ENCODE measurements at places on chromosomes 11 and 22. TPM values are rescaled to one million over a fixed set of nuclear protein-coding genes. Genes with fewer than 3 reads are reported as not detected.

Gene CDKN1C
- 35.0 TPM for total RNA-seq

DNA sequence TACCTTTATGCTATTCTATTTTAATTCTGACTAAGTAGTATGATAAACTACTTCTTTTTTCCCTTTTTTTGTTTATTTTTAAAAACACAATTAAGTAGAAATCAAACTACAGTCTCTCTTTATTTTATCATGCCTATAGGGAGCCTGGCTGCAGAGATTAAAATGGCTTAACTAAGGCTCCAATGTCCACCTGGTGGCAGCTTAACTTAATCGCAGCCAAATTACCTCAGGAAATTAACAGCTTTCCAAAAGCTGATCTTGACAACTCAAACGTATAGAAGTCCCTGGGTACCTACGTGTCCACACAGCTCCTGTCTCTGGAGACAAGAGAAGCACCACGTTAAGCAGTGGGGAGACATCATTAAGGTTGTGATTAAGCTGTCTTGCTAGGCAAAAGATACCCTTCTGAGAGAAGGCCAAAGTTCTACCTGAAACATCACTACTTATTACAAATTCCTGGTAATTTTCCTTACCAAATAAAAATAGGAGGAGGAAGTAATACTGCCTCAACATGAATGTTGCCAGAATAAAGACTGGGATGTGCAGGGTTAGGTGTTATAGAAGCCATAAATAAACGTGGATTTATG lies 63.2 kb upstream of the SNX19 start:
- no peak for DNase-seq

- DNase-seq, result no peak
These were observed 32.9 kb downstream of the SCUBE1 start for GRCh38 chr22:43310311-43310710.

GRCh38 chr11:115670538-115671205 lies 166.5 kb upstream of the CADM1 start:
- no peak for DNase-seq

DNA sequence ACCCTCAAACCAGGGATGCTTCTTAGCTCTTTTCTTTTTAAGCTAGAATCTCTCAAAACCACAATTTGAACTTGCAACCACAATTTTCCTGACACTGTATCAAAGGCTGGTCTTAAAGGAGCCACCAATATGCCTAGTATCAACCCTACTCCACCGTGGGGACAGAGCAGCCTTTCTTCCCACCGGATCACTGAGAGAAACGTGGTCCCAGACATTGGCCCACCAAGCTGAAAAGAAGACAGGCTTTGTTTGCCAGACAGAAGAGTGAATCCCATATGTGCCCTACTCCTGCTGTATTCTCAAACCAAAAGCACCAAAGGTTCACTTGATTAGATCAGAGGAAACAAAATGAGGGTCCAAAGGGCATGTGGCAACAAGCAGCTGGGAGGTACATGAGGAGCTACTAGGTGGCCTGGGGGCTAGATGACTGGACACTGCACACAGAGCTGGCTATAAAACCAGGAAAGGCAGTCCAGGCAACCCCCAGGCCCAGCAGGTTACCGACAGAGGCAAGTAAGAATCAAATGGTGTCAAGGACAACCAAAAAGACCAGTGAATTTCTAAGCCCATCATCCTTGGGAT lies 3.6 kb upstream of the VWCE start:
- no peak for DNase-seq

GRCh38 chr22:48431536-48432315 lies 1395.9 kb downstream of the BRD1 start:
- DNase-seq, result no peak

GRCh38 chr22:44998296-44998695 lies 11.5 kb downstream of the PHF21B start:
- DNase-seq, result no peak

Gene DRICH1
- total RNA-seq, result 0.26 TPM

Gene NAALADL1
- total RNA-seq, result 6.1 TPM

DNA sequence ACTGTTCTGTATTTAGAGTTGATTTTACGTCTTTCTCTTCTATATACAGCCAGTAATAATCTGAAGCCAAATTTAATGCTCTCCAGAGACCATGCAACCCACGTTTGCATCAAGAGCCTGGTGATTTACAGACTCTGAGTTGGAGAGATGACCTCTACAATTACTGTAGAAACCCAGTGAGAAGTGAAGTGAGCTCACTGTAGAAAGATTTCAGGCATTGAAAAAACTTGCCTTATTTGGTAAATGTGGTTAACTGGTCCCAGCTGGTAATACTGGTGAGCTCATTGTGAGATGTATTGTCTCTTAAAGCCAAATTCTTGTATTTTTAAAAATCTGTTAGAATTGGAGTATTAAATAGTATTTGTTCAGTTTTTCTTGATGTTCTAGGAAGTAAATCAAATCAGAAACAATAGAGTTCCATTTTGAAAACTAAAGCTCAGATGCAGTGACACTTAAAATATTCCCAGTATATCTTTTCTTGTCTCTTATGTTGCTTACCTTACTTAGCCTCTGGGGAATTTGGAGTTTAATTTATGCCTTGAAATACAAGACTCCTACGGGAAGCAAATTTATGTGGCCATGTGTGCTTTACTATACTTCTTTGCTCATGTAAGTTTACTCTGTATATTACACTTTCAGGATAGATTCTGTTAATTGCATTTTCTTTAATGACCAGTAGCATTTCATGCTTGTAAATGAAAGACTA lies 189.9 kb downstream of the ARHGAP42 start:
- no peak for DNase-seq

- DNase-seq, result no peak
These were observed 100.0 kb downstream of the PAX6 start for GRCh38 chr11:31711137-31711536.

DNA sequence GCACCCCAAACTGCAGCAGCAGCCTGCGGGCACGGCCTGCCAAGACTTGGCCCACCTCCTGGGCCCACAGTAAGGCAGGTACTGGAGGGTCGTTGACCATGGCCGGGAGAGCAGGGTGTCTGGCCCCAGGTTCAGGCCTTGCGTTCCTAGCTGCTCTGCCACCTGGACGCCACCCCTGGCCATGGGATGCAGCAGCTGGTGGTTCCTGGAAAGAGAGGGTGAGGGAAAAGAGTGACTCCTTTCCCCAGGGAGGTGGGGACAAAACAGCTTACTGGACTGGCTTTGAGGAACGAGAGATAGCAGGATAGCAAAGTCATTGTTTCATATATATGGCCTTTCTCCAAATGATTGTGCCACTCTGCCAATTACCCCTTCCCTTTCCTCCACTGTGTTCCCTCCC lies 1.8 kb downstream of the BSCL2 start:
- DNase-seq, result no peak

Gene RHOD
- total RNA-seq, result 15.9 TPM

DNA sequence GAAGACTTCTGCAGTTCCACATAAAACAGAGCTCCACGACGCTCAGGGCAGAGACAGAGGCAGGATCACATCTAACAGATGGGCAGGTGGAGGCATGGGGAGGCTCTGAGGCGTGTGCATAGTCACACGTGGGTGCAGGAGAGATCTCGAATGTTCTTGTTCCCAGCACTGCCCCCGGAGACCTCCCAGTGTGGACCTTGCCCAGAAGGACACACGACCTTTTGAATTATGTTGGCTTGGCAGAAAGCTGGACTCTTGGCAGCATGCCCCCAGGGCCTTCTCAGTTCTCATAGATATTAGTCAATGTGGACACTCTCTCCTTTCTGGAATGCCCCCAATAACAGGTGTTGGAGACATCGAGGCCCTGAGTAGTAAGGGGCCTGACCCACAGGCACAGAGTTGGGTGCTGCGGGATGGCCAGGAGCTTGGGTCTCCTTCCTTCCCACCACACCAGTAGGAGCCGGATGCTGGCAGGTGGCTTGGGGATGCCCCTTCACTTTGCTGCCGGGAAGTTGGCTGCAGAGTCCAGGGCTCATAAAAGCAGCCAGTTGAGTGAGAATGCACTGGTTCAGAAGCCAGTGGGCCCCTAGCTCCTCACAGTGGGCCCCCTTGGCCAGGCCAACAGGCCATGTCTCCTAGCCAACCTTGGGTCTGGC lies 12.1 kb downstream of the MYEOV start:
- no peak for DNase-seq

DNA sequence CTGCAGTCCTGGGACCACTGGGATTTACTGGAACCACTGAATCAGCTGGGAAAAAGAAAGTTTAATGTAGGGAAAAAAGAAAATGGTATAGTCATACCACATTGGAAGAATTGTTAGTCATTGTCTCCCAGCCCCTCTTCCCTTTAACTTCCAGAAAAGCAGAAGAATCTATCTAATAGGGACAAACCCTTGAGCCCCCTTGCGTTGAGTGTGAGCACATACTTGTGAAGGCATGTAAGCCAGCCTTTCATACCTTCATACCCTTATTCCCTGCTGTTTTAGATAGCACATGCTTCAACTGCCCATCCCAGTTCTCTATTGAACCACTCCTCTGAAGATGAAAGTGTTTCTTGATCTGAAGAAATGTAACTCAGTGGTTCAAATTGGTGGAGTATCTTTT lies 6.6 kb downstream of the TREH start:
- DNase-seq, result no peak

Gene UBQLNL
- 0.24 TPM for total RNA-seq

DNA sequence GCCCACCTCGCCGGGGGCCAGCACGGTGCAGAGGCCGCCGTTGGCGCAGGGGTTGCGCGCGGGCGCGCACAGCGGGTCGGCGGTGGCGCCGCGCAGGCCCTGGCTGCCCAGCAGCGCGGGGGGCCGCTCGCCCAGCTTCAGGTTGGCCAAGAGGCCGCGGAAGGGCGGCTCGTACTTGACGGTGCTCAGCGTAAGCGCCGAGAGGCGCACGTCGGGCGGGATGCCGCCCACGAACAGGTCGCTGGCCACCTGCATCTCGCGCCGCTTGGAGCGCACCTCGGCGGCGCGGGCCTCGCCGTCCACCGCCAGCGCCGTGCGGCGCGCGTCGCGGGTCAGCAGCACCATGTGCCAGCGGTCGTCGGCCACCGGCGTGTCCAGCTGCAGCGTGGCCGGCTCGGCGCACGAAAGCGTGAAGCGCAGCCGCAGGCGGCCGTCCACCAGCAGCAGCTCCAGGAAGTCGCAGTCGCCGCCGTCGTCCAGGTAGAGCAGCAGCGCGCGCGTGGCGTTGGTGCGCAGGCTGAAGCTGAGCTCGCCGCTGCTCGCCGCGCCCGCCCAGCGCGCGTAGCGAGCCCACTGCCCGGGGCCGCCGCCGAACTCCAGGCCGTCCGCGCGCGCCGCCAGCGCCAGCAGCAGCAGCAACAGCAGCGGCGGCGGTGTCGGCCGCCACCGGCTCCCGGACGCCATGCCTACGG lies 9.8 kb downstream of the NRXN2 start:
- peak; percentile 39 for DNase-seq

- DNase-seq, result no peak
These were observed 28.8 kb downstream of the SWAP70 start for GRCh38 chr11:9692691-9693090.

Data from WTC11 (cell line).